ENCODE measurements at places on chromosomes 11 and 22. TPM values are rescaled to one million over a fixed set of nuclear protein-coding genes. Genes with fewer than 3 reads are reported as not detected.

GRCh38 chr11:46346886-46347636 is at the start of gene DGKZ:
DGKZ (plus strand) TSS chr11:46347463; CDS start chr11:46347660, 197 bp downstream.
- peak; percentile 84 for DNase-seq

DNA sequence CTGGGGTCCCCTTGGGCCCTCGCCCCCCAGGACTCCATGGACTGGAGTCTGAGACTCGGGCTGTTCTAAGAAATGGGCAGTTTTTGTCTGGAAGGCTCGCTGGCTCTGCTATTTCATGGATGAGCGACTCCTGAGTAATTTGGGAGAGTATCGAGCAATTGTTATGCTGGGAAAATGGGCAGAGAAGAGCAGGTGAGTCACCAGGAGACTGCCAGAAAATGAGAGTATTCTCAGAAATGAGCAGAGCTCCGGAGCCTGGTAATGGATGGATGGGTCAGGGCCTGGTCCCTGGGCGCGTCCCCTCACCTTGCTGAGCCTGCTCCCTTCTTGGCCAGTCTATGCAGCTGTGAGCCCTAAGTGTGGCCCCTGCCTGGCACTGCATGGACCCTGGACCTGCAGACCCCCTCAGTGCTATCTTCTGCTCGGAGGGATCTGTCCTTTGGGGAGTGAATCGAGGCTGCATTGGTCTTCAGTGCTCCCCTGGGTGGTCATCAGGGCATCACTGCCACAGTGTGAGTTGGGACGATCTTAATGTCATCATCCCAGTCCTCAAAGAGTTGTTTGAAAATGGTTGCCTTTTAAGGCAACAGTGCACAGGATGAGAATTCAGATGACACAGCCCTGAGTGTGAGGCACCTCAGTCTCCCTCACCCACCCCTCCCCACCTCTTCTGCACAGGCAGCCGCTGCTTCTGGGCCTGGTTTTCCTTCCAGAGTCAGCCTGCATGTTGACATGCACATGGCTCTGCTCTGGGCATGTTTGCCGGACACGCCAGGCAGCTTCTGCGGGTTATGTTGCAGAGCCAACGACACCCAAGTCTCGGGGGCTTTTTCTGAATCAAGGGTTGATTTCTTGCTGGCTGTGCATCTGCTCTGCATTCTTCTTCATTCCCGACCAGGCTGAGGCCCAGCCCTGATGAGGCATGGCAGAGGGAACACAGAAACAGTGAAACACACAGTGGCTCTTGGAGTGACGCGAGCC is 519.0 kb downstream of the TBC1D22A start:
- no peak for DNase-seq

- DNase-seq = no peak
These were observed 2.9 kb downstream of the ALDH3B1 start for GRCh38 chr11:68012843-68013610.

The CNIH2 gene
- polyA plus RNA-seq = 0.46 TPM

The ISX gene
- not detected for polyA plus RNA-seq

All from endothelial cell of umbilical vein (primary cell).